ENCODE measurements at places on chromosomes 16 and 17.

DNA sequence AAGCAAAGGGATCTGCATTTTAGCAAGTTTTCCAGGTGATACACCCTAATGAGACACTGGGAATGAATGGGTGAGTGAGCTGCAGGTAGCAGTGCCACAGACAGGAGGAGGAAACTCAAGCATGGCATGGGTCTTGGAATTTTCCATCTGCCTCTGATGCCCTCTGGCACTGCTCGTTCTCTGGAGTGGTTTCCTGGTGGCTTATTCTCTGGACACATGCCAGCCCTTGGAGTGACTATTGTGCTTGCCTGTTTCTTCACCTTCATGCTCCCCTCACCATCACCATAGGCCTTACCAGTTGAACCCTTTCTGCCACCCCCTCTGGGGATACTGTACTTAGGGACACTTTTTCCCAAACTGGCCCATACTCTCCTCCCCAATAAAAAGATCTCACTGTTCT is 1.6 kb downstream of the COASY start:
- H3K27ac ChIP-seq = peak overlapping the region; percentile 61
- H3K4me3 ChIP-seq = peak overlapping the region; percentile 90
- H3K4me1 ChIP-seq = peaks cover 41% of the 10 kb centered on the region
- peaks cover 5% of the 10 kb centered on the region for H3K36me3 ChIP-seq

GRCh38 chr17:66807182-66807581 is 27.7 kb upstream of the CACNG5 start:
- H3K27me3 ChIP-seq = peaks cover 4% of the 10 kb centered on the region
- H3K4me3 ChIP-seq = no peak overlapping the region
- no peaks in the 10 kb centered on the region for H3K36me3 ChIP-seq
- no peak for DNase-seq

DNA sequence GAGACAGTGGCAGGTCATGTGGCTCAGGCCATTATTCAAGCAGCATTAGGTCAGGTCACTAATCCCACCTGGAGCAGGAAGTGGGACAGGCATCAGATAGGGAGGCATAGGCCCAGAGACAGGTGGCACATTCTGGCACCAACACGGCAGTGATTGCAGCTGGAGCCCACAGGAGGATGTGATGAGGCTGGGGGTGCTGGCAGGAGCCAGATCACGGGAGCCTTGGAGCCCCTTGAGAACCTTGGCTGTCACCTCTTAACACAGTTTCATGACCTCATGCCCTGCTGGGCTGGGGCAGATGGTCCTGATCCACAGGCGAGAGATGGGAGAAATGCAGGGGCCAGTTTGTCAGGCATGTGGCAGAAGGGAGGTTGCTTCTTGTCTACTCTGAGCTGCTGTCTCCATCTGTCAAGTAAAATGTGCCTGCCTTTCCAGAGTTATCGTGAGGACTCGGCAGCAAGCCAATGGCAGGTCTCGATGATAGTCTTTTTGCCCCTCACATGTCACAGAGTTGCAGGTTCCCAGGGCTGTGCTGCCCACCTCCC is 109.6 kb downstream of the CLEC16A start:
- H3K4me1 ChIP-seq = peaks cover 45% of the 10 kb centered on the region
- peaks cover 14% of the 10 kb centered on the region for H3K36me3 ChIP-seq
- no peak overlapping the region for H3K4me3 ChIP-seq
- peak overlapping the region; percentile 71 for H3K27ac ChIP-seq
- no peak for DNase-seq

- no peak overlapping the region for H3K27ac ChIP-seq
- peaks cover 3% of the 10 kb centered on the region for H3K27me3 ChIP-seq
- no peak overlapping the region for H3K4me3 ChIP-seq
- H3K36me3 ChIP-seq = no peaks in the 10 kb centered on the region
- DNase-seq = no peak
Observed at GRCh38 chr17:3002538-3003295, 60.7 kb downstream of the OR1D5 start.

DNA sequence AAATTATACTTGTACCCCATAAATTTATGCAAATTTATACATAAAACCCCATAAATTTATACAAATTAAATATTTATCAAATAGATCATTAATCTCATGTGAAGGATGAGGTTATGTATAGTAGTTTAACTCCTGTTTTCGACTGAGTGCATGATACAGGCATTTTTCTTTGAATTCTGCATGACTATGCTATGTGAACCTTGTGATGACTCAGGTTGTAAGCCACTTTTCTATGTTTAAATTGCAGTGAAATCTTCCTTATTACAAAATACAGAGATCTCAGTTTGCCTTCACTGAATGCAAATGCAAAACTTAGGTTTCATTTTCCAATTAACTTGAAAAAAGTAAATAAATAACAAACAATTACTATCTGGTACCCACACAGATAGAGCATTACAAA is 843.7 kb downstream of the CDH11 start:
- H3K4me1 ChIP-seq = no peaks in the 10 kb centered on the region
- no peak for DNase-seq
- no peak overlapping the region for H3K27ac ChIP-seq
- no peaks in the 10 kb centered on the region for H3K27me3 ChIP-seq
- no peaks in the 10 kb centered on the region for H3K36me3 ChIP-seq
- no peak overlapping the region for H3K4me3 ChIP-seq

DNA sequence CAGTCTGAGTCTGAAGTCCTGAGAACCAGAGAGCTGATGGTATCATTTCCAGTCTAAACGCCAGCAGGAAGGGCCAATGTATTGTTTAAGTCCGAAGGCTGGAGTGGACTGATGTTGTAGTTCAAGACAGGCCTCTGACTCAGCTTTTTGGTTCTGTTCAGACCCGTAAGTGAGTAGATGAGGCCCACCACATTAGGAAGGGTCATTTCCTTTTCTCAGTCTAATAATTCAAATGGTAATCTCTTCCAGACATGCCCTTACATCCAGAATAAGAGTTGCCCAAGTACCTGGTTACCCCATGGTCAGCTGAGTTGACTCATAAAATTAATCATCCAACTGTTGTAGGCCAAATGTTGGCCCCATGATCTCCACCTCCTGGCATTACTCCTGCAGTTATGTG is 442.6 kb upstream of the HSBP1 start:
- H3K27me3 ChIP-seq = peaks cover 10% of the 10 kb centered on the region
- H3K4me1 ChIP-seq = no peaks in the 10 kb centered on the region
- H3K4me3 ChIP-seq = no peak overlapping the region
- no peaks in the 10 kb centered on the region for H3K36me3 ChIP-seq
- no peak for DNase-seq

DNA sequence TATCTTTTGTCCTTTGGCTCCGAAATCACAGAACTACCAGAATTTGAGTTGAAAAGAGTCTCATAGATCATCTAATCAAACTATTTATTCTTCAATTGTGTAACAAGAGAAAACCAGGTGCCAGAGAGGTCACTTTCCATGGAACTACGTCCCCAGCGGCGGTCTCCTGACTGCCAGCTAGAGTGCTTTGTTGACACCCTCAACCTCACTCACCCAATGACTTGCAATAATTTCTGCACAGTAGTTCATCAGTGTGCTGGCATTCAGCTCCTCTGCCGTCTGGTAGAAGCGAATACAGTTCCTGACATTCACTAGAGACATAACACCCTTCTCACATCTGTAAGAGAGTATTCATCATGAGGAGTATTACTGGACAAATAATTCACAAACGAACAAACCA is 54.2 kb downstream of the ANKFY1 start:
- H3K27me3 ChIP-seq = no peaks in the 10 kb centered on the region
- no peaks in the 10 kb centered on the region for H3K4me1 ChIP-seq
- H3K4me3 ChIP-seq = no peak overlapping the region
- DNase-seq = no peak
- peaks cover 65% of the 10 kb centered on the region for H3K36me3 ChIP-seq
- H3K27ac ChIP-seq = peak overlapping the region; percentile 19

DNA sequence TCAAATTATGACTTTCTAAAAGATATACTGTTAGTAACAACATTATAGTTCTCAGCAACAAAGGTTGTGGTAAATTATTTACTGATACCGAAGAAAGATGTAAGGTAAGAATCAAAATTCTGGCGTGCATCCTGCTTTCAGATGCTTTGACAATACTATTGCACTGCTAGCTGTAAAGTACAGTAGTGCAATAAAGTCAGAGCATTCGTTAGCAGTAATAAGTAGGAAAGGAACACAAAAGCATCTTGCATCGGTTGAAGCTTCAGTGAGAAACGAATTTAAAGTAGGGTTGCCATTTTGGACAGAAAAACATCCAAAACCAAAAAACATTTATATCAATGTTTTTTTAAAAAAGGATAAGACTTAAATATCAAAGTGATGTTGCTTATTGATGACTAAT is 4.0 kb downstream of the SKA2 start:
- peaks cover 33% of the 10 kb centered on the region for H3K4me1 ChIP-seq
- DNase-seq = no peak
- no peaks in the 10 kb centered on the region for H3K27me3 ChIP-seq
- peaks cover 41% of the 10 kb centered on the region for H3K36me3 ChIP-seq
- H3K4me3 ChIP-seq = no peak overlapping the region

DNA sequence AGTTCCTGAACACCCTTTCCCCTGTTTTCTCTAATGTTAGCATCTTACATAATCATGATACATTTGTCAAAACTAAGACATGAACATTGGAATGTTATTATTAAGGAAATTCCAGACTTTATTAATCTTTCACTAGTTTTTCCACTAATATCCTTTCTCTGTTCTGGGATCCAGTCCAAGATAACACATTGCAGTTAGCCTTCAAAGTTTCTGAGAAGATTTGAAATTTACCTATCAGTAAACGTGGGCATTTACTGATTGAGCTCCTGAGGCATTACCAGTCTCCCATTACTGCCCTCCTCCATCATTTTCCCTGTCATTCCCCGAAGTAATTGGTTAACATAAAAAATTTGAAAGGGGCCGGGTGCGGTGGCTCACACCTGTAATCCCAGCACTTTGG is 5.7 kb upstream of the CD300LG start:
- no peak overlapping the region for H3K4me3 ChIP-seq
- no peaks in the 10 kb centered on the region for H3K36me3 ChIP-seq

- no peaks in the 10 kb centered on the region for H3K36me3 ChIP-seq
- peaks cover 38% of the 10 kb centered on the region for H3K27me3 ChIP-seq
- no peaks in the 10 kb centered on the region for H3K4me1 ChIP-seq
- DNase-seq = no peak
- no peak overlapping the region for H3K27ac ChIP-seq
Observed at GRCh38 chr17:33776903-33777302, 478.2 kb upstream of the CCL2 start.

- H3K27ac ChIP-seq = no peak overlapping the region
- peaks cover 26% of the 10 kb centered on the region for H3K4me1 ChIP-seq
- H3K27me3 ChIP-seq = peaks cover 9% of the 10 kb centered on the region
- H3K36me3 ChIP-seq = no peaks in the 10 kb centered on the region
- DNase-seq = no peak
Observed at GRCh38 chr16:21267298-21267697, 10.8 kb downstream of the CRYM start.

DNA sequence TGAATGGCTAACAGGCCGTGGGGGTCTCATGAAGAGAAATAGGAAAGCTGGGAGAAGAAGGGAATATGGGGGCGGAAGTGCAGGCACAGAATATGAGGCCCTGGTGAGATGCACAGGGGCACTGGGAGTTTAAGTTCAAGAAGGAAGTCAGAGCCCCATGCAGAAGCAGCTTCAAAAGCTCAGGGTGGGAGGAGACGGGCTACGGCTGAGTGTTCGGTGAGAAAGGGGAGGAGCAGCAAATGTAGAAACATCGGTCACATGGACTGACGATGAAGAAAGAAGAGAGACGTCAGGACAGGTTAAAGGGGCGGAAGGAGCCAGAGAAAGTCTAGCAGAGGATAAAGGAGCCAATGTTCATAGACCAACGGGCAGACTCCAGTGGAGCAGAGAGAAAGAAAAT is 204.5 kb upstream of the ZFHX3 start:
- H3K4me1 ChIP-seq = no peaks in the 10 kb centered on the region
- peaks cover 10% of the 10 kb centered on the region for H3K27me3 ChIP-seq
- H3K36me3 ChIP-seq = no peaks in the 10 kb centered on the region
- no peak overlapping the region for H3K4me3 ChIP-seq

DNA sequence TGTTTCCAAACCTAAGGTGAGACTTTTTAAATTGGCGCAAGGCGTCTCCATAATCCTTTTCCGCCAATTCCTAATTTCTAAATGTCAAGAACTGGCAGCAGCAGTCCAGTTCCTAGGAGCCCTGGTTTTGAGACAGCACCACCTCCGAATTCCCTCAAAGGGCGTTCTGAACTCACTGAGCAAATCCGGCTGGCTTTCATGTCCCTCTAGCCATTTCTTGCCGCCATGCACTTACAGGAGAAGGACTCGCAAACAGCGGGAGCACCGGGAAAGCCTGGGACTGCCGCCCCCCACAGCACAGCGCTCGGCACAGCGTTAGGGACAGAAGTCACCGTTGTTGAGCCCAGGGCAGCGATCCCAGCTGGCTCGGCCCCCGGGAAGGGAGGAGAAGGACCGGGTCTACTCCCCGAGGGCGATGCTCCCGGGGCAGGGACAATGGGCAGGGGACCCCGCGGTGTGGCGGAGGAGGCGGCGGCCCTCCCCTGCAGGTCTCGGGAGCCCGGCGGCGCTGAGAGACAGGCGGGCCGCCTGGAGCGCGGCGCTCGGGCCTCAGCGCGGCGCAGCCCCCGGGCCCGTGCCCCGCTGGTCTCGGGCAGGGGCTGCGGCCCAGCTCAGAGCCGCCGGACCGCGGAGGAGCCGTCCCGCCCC is 545 bp downstream of the ARHGAP17 start:
- H3K27me3 ChIP-seq = peaks cover 17% of the 10 kb centered on the region
- peaks cover 29% of the 10 kb centered on the region for H3K36me3 ChIP-seq

DNA sequence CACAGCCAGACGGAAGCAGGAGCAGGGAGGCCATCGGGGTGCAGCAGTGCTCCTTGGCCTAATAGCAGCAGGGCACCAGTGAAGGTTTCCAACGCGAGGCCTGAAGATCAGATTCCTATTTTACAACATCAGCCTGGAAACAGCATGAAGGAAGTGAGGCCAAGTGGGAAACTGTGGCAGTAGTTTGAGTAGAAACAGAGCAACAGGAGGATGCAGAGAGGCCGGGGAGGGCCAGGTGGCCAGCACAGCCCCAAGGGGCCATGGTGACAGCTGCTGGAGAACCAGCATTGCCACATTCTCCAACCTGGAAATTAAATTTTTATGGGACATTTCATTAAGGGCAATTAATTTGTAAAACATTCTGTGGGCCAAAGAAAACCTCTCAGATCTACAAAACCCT is 3.4 kb upstream of the ANKRD11 start:
- no peaks in the 10 kb centered on the region for H3K36me3 ChIP-seq
- H3K4me3 ChIP-seq = peak overlapping the region; percentile 26
- no peak for DNase-seq
- peaks cover 2% of the 10 kb centered on the region for H3K27me3 ChIP-seq
- peak overlapping the region; percentile 79 for H3K27ac ChIP-seq

- DNase-seq = peak; percentile 76
- H3K4me1 ChIP-seq = peaks cover 69% of the 10 kb centered on the region
- H3K27ac ChIP-seq = peak overlapping the region; percentile 99
- peak overlapping the region; percentile 91 for H3K4me3 ChIP-seq
- H3K27me3 ChIP-seq = peaks cover 9% of the 10 kb centered on the region
Observed at GRCh38 chr17:17723354-17724261, 42.4 kb downstream of the RAI1 start.

DNA sequence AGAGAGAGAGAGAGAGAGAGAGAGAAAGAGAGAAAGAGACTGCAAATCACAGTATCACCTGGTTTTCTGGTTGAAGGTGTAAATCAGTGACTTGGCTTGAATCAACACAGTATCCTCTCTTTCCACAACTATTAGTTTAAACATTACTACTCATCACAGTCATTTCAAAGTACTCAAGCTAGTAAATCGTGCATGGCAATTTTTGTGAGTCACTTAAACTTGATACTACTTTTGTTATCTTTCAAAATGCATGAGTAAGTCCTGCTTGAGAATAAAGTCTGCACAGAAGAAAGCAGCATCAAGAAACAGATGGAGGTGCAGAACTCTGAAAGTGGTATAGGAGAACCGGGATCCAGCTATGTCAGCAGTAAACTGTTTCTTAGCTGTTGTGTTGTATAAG is 535.4 kb downstream of the CDH8 start:
- no peak overlapping the region for H3K27ac ChIP-seq
- H3K4me1 ChIP-seq = no peaks in the 10 kb centered on the region
- H3K27me3 ChIP-seq = no peaks in the 10 kb centered on the region
- no peaks in the 10 kb centered on the region for H3K36me3 ChIP-seq
- DNase-seq = no peak
- no peak overlapping the region for H3K4me3 ChIP-seq

Measured in nephron progenitor cell (in vitro differentiated cells).